Renal pelvis (tissue), 12 donors: ENCODE measurements at places on chromosomes 2 and 18. TPM values are rescaled to one million over a fixed set of nuclear protein-coding genes. Genes with fewer than 3 reads are reported as not detected.

DNA sequence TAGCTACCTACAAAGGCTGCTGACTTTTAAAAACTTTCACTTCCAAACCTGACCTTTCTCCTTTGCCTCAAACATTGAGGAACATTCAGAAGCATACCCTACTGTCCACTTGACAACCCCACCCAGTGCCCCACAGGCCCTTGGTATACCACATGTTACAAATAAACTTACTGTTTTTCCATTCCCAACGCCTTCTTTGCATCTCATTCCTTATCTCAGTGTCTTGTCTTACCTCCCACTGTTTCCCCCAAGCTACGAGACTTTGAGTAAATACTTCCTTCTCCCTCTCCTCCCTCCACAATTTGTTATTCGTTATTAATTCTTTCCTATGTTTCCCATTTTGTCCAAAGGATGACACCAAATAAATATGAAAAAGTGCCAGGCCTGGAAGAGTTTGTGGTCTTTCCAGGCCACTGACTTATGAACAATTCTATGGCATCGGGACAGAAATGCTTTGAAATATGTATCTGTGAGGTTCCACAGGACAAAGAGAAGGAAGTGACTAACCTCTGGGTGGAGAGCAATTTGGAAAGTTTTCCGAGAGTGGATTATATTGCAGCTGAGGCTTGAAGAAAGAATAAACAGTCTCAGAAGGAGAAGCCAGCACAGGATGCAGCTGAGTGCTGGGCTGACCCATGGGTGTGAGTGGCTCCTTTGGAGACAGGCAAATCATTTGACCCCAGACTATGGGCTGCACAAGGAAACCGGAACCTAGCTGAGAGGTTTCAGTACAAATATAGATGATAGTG, 409.0 kb downstream of the LPIN1 start:
- no peak for DNase-seq

CHST10 gene
- polyA plus RNA-seq = 23.6 TPM

- DNase-seq = no peak
Measured at GRCh38 chr18:50679056-50679455, 119.2 kb downstream of the MAPK4 start.

GPR155 gene
- 13.2 TPM for polyA plus RNA-seq

DNA sequence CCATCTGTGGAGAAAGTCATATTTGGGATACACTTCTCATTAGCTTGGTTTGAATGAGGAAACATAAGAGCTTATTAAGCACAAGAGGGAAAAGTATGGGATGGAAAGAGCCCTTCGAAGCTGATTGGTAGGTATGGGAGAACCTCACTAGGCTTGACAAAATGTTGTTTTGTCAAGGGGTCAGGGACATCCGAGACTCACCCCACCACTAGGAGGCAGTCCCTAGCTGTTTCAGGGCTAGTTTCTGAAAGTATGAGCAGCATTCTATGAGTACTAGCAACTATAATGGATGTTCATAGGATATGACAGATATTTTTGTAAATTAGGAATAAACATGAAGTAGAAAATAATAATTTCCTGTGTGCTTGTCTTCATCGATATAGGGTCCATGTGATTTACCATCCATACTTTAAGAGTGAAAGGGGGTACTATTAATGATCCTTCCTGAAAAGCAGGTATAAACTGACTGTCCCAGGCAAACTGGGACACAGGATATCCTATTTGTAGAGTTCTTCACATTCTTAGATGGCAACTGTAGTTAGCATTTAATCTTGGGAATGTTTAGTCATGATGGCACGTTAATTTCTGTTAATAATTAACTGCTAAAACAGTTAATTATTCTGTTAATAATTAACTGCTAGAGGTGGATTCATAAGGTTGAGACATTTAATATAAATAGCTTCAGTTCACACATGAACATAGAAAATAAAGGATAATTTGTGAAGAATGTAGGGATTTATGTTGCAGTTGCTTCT, 28.4 kb downstream of the OTX1 start:
- DNase-seq = no peak

GRCh38 chr2:12419803-12420202, 296.9 kb upstream of the TRIB2 start:
- DNase-seq = no peak

DNA sequence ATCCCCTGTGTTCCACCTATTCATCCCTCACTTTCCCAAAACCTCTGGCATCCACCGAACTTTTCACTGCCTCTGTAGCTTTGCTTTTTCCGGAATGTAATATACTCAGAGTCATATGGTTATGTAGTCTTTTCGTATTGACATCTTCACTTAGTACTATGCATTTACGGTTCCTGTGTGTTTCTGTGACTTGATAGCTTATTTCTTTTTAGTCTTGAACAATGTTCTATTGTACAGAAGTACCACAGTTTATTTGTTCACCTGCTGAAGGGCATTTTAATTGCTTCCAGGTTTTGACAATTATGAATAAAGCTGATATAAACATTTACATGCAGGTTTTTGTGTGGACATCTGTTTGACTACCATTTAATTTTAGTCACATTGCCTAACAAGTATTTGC, 154.7 kb upstream of the DOK6 start:
- DNase-seq = no peak

DNA sequence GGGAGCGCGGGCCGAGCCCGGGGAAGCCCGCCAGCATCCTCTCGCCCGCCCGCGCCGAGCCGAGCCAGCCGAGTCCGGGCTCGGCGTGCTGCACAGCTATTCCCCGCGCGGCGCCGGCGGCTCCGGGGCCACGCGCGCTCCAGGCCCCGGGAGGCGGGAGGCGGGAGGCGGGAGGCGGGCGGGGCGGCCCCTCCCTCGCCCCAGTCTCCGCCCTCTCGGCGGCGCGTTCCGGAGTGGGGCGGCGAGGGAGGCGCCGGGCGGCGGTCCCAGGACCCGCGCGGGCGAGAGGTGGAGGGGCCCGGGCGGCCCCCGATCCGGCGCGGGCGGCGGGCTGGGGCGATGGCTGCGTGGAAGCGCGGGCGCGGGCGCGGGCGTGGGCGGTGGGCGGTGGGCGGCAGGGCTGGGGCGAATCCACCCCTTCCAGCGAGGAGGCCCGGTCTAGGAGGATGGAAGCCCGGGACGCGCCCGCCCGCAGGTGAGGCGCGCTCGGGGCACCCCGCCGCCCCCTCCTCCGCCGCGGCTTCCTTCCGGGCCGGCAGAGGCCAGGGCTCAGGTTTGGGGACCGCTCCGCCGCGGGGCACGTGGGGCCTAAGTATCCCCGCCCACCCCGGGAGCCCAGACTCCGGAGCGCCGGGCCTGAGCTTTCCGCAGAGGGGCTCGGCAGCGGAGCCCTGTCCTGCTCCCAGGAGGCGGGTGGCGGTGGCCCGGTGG, at the start of gene ADCY3:
Gene ADCY3 (minus strand): TSS at position 140 of the 711 bp plus-strand sequence. CDS start 1,250 bp downstream, outside the sequence.
- DNase-seq = peak; percentile 39

DNA sequence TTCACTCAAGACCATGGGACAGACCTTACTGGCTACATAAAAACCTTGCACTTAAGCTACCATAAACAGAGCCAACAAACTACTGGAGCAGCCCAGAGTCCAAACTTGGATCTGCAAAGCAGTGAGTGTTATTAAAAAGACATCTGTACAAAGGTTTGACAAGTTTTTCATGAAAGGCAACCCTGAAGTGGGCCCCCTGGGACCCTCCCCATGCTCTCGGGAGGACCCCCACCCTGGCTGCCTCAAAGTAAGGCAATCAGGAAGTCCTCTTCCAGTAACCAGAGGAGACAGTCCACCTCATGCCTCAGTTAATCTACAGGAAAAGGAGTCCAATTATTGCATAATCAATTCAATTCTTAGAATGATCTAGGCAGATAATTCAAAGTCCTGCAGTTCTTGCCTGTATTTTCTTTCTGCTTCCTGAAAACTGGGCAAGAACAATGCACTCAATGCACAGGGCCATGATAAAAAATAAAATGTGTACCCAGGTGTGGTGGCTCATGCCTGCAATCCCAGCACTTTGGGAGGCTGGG, 69.7 kb downstream of the TBC1D8 start:
- DNase-seq = no peak

- no peak for DNase-seq
Measured at GRCh38 chr2:219253753-219254589, at the start of gene TUBA4A. Gene TUBA4A, minus strand, starts transcription at chr2:219253918. Its CDS starts 60 bp downstream, at chr2:219253858.

- no peak for DNase-seq
Measured at GRCh38 chr2:101844055-101844635, 146.6 kb downstream of the MAP4K4 start.

DNA sequence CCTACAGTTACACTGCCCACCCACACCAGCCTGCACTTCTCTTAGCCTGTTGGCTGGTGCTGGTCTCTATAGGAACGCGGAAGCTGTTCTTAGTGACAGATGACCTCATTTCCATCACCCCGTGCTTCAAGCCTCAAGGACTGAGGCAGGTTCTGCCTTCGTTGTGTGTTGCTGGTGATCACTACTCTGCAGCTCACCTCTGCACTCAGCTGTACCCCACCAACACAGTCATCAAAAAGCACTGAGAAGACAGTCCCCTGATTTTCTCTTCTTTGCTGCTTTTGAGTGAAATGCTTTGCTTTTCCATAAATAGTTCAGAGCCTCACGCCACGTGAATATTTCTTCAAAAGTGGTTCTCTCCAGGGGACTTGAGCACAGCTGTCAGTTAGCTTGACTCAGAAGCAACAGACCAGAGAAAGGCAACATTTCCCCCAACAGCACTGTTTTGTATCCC, 225.7 kb upstream of the CCDC150 start:
- no peak for DNase-seq

- no peak for DNase-seq
Measured at GRCh38 chr2:216714376-216714775, 19.0 kb upstream of the IGFBP5 start.

DNA sequence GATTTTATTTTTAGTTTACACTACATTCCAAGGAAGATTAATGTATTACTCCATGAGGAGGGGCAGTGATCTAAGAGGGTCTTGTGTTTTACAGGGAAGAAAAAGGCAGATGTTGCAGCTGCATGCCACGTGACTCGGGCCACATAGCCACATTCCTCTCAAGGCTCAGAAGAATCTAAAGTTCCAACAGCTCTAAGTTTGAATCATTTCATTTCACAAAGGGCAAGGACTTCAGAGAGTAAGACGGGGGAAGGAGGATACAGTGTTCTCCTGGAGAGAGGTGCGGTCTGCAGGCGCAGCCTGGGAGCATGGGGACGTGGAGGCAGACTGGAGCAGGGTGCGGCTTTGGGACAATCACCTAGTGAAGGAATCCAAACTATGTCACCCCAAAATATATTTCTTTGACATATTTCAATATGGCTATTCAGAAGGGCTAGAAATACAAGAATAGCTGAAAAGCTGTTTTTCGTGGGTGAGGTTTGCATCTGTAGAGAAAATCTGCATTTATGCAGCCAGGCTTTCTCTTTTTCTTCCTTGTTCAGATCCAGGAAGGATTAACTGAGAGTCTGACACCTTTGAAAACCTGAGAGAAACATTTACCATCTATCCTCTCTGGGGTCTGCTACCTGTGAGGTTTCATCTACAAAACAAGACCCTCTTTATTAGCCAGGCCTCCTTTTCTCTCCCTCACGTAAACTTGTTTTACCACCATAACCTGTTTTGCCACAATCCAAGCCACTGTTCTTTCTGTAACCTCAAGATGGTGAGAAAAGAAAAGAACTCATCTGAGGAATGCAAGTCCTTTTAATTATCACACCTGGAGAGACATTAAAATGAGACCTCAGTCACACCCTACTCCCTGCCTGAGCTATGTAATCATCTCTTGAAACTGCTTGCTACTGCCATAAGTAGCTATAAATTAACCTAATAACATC, 165.1 kb upstream of the NDUFV2 start:
- no peak for DNase-seq

CNGA3 gene
- not detected for polyA plus RNA-seq

- no peak for DNase-seq
Measured at GRCh38 chr2:158061763-158062162, 39.9 kb upstream of the UPP2 start.
